GM12891 (cell line): ENCODE measurements at places on chromosomes 2 and 18.

DNA sequence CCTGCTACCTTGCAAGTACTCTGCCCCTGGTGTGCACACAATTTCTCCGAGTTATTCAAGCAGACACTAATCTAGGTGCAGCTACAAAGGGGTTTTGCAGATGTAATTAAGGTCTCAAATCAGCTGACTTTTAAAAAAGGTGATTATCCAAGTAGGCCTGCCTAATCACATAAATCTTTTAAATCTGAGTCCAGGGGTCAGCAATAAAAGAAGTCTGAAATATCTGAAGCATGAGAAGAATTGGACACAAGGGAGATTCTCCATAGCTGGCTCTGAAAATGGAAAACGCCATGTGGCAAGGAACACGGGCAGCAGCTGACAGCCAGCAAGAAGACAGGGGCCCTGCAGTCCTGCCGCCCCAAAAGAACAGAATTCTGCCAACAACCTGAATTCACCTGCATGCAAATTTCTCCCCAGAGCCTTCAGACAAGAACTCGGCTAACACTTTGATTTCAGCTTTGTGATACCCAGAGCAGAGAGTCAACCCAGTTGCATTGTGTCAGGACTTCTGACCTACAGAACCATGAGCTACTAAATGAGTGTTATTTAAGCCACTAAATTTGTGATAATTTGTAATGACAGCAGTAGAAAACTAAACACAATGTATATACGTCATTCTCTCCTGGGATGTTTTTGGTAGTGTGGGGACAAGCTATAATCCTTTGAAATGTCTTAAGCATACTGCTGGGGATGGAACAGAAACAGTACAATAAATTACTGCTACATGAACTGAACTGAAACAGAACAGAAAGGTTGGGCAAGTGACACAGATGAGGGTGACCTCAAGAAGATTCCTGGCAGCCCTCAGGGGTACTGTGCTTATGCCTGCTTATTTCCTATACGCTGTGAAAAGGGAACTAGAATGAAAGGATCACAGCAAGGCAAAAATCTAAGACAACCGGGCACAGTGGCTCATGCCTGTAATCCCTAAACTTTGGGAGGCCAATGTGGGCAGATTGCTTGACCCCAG lies 3.2 kb downstream of the INO80C start:
- no peak for DNase-seq

GRCh38 chr2:168663993-168664392 lies 138.4 kb upstream of the NOSTRIN start:
- DNase-seq = no peak

DNA sequence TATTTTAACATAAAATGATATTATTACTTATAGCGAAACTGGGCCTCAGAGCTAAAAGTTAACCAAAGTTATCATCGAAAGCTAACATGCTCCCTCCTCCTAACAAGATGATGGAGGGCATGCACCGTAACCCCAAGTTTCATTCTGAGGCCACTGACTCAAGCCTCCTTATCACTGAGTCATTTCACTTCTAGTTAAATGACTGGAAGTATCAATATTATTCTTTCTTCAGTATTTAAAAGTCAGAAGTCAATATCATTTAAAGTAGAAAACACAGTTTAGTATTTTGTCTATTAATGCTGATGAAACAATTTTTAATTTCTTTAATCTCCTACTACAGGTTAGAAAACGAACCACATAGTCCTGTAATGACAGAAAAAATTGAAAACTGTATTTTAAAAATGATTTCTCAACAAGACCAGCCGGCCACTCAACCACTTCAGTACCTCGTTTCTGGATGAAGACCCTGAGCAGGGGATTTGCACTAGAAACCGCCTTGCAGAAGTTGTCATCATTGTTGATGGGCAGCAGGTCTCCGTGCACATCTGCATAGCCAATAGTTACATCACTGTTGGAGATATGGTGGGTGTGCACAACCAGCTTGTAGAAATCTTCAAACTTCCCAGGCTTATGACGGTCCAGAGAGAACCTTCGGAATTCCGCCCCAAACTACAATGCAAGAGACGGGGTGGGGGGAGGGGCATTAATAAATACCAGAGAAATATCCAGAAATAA lies 44.9 kb downstream of the PARD6G start:
- no peak for DNase-seq

GRCh38 chr2:234690569-234691213 lies 193.8 kb upstream of the ARL4C start:
- no peak for DNase-seq

DNA sequence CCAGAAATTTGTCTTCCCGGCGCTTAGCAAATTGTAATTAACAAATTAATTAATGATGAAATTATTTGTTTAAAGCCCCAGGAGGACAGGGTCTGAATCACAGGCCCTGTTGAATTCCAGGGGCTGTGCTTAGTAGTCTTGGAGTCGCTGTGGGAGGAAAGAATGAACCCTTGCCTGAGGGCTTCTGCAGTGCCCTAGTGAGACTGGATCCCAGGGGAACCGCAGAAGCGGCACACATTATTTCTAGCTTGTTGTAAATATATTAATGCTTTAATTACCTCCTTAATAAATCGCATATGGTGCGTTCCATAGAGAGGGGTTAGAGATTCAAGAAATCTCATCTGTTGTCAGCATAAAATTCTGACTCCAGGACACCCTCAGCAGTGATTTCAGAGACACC lies 235.4 kb downstream of the CELF4 start:
- no peak for DNase-seq

- no peak for DNase-seq
Observed at GRCh38 chr2:142596334-142597088, 281.0 kb upstream of the KYNU start.
